ENCODE measurements at places on chromosomes 3 and 15.

- no peak for DNase-seq
Measured at GRCh38 chr15:80744415-80744814, 34.8 kb upstream of the CEMIP start.

- DNase-seq, result no peak
Measured at GRCh38 chr3:53890726-53891475, 758 bp downstream of the SELENOK start.

DNA sequence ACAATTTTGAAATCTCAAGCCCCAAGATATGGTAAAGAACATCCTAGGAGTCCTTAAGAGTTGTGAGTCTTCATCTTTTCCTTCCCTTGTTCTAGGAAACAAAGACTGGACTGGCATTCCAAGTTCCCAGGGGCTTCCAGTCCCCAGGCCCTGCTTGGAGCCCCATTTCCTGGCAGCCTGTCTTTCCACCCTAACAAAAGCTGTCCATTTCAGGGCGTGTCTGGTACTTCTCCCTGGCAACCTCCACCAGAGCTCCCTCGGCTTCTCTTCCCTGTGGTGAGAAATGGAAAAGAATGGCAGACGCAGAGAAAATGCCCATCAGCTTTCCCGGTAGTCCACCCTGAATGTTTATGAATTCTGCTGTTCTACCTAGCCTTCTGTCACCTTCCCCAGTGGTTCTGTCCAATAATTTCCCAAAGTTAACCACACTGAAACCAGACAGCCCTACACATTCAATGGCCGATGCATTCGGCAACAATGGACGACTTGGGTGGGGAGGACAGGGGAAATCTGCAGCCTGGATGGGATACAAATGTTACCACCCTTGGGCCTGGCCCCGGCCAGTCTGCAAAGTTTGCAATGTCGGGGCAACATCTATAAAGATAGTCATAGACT, 6.8 kb downstream of the RAB6B start:
- no peak for DNase-seq

GRCh38 chr3:14143271-14144225, 18.7 kb downstream of the TMEM43 start:
- no peak for DNase-seq

- no peak for DNase-seq
Measured at GRCh38 chr3:146404436-146404835, 64.9 kb downstream of the PLSCR2 start.

DNA sequence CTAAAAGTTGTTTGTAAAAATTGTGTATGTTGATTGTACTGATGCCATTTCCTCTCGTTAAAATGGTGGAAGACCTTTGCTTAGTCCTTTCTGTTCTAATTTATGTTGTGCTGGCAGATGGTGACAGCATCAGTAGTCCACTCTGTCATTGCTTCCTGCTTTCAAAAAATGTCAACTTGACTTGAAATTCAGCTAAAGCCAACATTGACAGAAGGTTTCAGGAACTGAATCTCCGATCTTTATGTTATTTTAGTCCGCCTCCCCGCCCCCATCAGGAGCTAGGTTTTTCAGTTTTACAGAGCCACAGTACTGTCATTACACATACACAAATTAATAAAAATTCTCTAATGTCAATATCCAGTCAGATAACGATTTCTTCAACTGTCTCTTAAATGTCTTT, 1.5 kb downstream of the CEP63 start:
- DNase-seq, result no peak

DNA sequence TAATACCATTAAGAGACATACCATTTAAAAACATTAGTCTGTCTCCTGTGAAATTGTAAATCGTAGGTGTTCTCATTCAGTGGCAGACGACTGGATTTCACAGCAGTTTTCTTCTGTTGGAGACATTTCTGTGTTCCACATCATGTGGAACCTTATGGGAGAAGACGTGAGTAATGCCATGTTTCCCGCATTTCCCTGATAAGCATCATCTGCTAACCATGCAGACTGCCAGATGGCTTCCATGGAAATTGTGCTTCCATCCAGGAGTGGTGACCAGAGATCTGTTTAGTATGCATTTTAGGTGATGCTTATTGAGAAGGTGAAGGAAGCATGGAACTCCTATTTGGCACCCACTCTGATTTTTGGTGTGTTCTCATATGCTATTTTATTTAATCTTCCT, 28.4 kb upstream of the ST3GAL6 start:
- no peak for DNase-seq

GRCh38 chr3:152241142-152242017, 27.3 kb upstream of the MBNL1 start:
- no peak for DNase-seq

- no peak for DNase-seq
Measured at GRCh38 chr3:61688307-61688984, 127.1 kb downstream of the PTPRG start.

GRCh38 chr3:64380546-64380945, 155.3 kb upstream of the PRICKLE2 start:
- no peak for DNase-seq

GRCh38 chr3:164604687-164605086, 473.6 kb downstream of the SI start:
- no peak for DNase-seq

- no peak for DNase-seq
Measured at GRCh38 chr15:88509964-88510363, 36.5 kb downstream of the DET1 start.

GRCh38 chr3:55006244-55006676, 78.4 kb upstream of the LRTM1 start:
- DNase-seq, result no peak

DNA sequence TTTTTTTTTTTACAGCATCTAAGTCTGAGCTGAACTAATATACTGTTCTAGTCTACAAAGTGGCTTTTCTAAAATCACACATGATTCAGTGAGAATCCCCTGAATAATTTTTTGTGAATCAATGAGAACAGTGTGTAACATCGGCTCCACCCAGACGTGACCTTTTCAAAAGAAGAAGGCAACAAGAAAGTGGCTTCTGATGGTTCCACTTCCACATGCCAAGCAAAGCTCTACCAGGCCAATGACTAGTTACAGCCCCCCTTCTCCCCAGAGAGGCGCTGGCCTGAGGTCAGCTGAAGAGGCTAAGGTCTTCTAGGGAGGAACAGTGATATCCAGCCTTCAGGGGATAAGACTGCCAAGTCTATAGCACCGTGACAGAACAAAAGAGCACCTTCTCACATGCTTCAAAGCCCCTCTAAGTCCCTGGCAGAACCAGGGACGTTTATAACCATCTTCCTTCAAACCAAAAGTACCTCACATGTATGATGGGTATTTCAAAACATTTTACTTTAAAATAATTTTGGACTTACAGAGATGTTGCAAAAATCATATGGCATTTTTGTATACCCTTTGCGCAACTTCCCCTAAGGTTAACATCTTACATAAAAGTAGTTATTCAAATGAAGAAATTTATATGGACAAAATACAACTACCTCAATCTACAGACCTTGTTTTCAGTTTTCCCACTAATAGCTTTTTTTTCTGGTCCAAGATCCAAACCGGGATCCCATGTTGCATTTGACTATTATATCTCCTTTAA, 177.9 kb downstream of the OSBPL10 start:
- no peak for DNase-seq
